Epithelial cell of esophagus (primary cell): ENCODE measurements at places on chromosomes 7 and 10.

DNA sequence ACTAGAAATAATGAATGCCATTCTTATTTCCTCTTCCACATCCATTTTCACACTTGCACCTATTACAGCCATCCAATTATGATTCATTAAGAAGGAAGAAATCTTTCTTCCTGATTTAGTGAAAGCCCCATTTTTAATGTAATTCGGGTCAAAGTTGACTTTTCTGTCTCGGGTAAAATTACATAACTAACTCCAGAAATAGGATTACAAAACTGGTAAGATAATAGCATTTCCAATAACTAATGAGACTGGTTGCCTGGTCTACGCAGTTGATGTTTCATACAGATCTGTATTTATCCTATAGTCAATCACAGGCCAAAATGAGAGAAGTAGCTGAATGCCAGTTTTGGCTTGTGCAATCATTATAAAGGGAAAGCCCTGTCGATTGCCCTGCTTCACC is 651.5 kb upstream of the NRP1 start:
- no peak for DNase-seq

GRCh38 chr7:31091924-31092434 is 39.9 kb downstream of the ADCYAP1R1 start:
- DNase-seq = no peak

- no peak for DNase-seq
These were observed 200.0 kb downstream of the HIBADH start for GRCh38 chr7:27462575-27463270.

DNA sequence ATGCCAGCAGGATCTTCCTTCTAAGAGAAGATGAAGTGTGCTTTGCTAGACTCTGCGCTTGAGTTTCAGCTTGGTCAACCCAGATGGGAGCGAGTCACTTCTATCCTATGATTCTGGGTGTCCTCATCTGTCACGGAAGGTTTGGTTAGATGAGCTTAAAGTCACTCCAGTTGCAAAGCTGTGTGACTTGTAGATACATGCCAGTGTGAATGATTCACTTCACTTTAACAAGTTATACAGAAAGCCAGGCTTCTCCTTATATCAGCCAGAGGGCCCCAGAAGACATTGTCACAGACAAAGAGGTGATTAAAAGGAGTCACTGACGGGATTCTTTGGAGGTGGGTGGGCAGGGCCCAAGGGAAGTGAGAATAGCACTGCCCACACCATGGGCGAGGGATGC is 122.6 kb upstream of the PFKP start:
- peak; percentile 54 for DNase-seq

GRCh38 chr10:47299611-47300428 is at the start of gene GDF10:
GDF10 (plus strand) TSS chr10:47300197; CDS start chr10:47300652, 455 bp downstream.
- DNase-seq = no peak

DNA sequence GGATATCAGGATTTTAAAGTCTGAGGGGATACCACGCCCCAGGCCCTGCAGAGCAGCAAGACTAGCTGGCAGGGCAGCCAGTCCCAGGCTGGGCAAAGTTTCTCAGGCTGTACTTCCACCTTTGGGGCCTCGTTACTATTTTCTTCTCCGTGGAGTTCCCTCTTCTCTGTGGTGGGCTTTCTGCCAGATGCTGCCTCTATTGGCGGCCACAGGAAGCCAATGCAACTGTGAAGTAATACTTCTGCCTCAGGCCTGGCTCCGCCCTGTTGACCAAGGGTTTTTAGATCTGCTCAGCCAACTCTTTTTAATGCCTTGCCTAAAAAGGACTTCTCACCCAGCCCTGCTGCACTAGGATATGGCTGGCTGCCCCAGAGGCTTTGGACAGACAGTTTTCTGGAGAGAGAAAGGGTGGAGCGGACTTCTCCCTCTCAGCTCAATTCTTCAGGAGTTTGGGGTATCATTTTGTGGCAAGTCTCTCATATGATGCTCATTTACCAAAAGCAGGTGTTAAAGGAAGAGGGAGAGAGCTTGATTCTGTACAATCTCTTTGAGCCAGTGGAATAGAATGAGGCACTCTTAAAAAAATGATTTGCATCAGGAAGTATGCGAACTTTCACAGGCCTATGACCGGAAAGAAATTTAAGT is 67.4 kb downstream of the HHEX start:
- DNase-seq = peak; percentile 33

DNA sequence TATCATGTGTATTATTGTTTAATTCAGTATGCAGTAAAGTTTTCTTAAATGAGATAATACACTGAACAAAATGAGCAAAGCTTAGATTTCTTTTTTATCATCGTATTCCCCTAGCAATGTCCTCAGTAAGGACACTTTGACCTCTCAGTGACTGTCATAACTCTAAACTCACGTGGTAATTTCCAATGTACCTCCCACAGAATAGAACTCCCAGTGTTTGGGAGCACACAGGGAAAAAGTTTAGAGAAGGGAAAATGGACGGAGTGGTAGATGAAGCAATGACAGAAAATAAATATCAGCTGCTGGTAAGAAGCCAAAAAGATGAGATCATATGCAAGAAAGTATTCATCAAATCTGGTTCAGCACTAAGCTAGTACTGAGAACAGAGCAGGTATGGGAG is 758.6 kb upstream of the KCND2 start:
- peak; percentile 34 for DNase-seq

DNA sequence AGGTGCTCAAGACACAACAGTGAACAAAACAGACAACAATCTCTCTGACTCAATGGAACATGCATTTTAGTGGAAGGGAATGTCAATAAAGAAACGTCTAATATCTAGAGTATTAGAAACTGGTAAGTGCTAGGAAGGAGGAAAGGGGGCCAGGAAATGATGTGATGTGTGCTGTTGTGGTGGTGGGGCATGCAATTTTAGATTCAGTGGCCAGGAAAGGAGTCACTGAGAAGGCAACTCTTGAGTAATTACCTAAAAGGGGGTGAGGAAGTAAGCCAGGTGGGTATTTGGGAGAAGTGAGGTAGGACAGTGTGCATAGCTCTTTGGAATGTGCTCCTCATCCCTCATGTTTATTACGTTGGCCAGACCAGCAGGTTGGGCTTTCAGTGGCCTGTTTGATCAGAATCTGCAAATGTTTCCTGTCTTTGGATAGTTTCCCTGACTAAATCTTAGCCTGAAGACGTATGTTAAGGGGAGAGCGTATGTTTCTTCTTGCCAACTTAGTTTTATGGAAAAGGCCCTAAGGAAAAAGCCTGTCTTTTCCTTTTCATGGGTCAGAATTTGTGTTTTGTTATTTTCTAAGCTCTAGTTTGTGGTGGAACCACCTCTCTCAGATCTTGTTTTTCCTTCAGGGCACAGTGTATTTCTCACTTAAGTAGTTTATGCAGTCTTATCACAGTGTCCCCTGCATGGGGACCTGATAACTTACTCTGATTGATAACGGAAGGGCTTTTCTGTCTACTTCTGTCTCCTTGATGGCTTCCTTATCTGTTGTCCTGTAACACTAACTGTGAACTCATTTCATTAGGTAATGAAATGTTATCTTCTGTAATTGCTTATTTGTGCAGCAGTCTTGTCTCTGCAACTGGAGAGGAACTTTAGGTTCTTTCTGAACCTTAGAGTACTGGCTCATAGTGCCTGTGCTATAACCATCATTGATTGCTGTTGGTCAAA is 203.7 kb downstream of the AUTS2 start:
- DNase-seq = no peak

- no peak for DNase-seq
These were observed 260.9 kb upstream of the BMPER start for GRCh38 chr7:33644489-33644888.

DNA sequence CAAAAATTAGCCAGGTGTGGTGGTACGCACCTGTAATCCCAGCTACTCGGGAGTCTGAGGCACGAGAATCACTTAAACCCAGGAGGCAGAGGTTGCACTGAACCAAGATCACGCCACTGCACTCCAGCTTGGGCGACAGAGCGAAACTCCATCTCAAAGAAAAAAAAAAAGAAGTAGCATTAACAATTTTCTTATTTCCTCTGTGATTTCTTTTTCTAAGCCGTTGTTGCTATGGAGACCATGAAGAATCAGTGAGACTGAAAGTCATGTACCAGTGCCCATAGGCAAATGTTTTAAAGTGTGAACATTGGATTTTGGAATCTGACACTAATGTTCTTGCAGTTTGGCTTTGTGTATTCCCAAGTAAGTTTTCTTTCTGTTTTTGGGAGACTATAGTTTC is 18.4 kb upstream of the MAP3K8 start:
- DNase-seq = no peak

- DNase-seq = no peak
These were observed at the start of gene CDH23 for GRCh38 chr10:71396711-71397295. CDH23 (plus strand) TSS chr10:71396920; CDS start chr10:71439832, 42,912 bp downstream.

GRCh38 chr10:59708816-59709394 is 745 bp downstream of the SLC16A9 start:
- peak; percentile 56 for DNase-seq

DNA sequence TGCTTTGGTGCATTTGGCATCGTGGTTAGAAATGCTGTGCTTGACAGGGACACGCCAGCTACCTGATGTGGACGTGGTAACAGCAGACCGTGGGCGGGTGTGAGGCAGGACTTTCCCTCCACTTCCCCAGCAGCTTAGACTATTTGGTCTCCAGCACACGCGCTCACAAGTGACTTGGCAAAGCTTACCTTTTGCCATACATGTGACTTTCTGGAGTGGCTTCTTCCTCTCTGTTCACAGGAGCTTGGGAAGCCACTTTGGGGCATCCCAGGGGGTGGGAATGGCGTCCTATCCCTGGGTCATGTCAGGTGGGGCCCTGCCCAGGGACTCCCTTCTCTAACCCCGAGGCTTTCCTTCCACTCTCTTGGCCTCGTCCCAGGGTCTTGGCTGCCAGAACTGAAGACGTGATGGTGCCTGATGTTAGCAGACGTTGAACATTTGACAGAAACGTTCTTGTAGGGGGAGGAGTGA is 228.7 kb upstream of the KLF6 start:
- no peak for DNase-seq
